LNCaP clone FGC (cell line): ENCODE measurements at places on chromosomes 12 and 14.

- peak; percentile 67 for DNase-seq
These were observed 266.4 kb downstream of the NAV3 start for GRCh38 chr12:78096909-78097597.

DNA sequence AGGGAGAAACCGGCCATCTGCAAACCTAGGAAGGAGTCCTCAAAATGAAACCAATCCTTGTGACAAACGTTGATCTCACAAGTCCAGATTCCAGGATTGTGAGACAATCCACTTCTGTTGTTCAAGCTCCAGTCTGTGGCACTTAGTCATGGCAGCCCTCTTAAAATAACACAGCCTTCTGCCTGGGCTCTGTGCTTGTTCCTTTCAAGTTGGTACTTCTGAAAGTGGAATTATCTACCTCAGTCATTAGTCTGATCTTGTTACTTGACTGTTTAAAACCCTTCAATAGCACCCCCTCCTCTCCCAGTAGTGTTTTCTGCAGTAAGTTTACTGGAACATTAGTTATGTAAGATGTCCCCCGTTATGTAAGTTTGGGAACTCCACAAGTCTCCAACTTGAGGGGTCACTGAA is 111.0 kb upstream of the HIF1A start:
- no peak for DNase-seq

DNA sequence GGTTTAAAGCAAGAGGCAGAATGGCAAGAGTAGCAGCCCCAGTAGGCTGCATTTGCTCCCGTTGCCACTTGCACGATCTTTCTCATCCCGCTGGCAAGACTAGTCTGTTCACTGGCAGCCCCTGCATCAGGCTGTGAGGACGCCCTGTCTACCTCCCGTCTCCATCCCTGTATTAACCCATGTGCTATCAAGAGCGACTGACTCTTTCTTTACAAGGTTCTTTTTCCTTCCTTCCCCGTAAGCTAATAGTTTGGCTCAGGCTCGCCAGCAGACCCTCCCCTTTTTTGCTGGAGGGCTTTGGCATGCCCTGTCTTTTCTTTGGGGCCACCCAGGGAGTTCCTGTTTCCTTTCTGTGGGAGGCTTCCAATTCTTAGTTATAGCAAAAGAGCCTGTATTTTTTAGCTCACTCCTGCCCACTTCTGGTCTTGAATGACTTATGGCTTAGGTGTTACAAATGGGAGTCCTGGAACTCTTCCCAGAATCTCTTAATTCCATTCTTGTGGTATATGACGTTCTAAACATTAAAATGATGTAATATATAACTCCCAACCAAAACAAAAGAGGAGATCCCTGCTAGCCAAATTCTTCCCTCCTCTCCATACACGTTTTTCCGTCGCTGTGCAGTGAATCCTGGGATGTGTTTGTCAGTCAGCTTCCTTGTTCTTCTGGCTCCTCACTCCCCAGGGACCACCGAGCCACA is 149.0 kb downstream of the PRKCH start:
- DNase-seq, result no peak

DNA sequence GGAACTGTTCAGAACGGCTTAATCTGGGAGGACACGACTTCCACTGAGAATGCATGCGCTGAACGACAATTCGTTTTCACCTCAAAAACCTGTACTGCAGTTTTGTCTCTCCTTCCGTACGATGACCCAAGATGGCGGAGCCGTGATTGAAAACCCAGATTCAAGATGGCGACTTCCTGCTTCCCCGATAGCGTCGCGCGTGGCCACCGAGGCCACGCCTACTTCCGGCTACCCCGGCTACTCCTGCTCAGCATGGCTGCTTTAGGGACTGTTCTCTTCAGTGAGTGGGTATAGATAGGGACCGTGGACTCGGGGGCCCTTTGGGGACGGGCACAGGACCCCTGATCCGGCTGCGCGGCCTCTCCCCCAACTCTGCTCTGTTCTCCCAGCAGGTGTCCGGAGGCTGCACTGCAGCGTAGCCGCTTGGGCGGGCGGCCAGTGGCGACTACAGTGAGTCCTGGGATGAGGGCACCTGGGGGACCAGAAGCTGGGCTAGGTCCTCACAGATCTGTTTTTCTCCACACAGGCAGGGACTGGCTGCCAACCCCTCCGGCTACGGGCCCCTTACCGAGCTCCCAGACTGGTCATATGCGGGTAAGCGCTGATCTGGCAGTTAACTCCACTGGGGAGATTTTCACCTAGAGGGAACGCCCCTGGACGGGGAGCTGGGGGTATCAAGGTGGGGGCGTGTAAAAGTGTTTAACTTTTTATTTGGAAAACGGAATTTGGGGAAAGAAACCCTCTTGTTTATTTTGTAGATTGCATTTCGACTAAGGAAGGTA is at the start of gene MRPL52:
MRPL52 (plus strand) TSS at position 227 of the 782 bp plus-strand sequence; CDS start at position 253, 26 bp downstream.
- peak; percentile 58 for DNase-seq

- DNase-seq, result no peak
These were observed 2.6 kb upstream of the ATN1 start for GRCh38 chr12:6925239-6925539.

DNA sequence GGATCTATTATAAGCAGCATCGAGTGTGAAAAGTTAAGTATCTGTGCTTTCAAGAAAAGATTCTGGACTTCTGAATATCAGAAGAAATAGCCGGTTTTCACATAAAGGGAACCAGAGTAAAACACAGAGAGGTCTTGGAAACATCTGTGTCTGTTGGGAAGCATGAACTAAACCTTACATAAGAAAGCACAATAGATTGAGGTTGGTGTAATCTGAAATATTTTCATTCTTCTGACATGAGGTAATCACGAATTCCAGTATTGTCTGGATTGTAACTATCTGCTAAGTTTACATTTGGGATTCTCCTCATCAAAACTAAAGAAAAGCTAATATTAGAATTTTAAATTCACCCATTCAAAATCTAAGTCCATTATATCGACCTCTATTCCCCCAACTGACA is 161.3 kb downstream of the CPNE8 start:
- no peak for DNase-seq

GRCh38 chr14:33908540-33909223 is 42.2 kb downstream of the EGLN3 start:
- no peak for DNase-seq

GRCh38 chr14:50936882-50937281 is 7.4 kb downstream of the PYGL start:
- no peak for DNase-seq

DNA sequence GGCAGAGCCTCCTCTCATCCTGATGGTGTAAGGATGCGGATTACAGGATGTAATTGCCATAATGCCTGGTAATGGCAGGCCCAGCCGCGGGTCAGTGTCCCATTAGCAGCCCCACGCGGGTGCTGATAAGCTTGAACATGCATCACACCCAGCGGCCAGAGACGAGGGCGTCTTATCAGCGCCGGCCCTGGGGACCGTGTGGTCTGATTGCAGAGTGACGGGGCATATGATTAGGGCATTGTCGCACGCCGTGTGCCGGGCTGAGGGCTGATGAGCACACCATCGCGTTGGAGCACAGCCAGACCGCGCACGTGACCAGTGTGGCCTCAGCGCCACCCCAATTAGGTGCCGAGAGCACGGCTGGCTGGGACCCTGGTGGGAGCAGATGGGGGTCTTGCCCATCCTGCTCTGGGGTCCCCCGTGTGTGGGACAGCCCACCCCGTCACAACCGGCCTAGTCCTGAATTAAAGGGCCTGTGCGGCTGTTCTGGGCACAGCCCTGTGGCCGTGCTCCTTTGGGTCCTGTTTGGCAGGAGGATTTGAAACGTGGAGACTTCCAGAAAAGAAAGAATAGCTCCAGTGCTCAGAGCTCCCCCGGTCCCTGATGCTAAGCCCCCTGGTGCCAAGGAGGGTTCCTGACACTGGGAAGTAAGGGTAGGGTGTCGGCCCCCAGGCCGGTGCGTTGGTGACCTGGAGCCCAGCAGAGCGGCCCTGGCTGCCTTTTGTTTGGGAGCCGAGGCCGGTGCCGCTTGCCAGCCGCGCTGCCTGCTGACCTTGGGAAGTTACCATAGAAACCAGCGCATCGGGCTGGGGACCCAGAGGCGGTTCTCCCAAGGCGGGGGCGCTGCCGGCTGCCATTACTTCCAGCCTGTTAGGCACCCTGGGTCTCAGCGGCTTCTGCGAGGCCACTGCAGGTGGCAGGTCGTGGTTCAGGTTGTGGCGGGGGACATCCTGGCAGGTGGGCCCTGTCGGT is 20.7 kb downstream of the KIF26A start:
- no peak for DNase-seq

DNA sequence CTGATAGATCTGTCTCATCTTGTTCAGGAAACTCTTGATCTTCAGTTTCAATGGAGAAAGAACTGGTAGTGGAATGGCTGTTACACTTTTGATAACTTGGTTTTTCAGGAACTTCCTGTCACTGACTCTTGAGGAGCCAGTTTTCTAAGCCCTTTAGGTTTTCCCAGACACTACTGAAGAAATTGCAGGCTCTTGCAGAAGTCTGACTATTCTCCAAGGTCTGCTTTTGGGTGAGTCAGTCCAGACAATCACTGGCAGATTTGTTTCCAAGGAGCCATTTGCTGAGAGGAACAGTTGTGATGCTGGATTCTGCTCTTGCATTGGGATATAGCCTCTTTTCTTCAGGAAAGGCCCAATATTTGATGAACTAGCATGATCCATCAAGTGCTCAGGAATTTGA is 468.0 kb downstream of the FUT8 start:
- DNase-seq, result no peak

DNA sequence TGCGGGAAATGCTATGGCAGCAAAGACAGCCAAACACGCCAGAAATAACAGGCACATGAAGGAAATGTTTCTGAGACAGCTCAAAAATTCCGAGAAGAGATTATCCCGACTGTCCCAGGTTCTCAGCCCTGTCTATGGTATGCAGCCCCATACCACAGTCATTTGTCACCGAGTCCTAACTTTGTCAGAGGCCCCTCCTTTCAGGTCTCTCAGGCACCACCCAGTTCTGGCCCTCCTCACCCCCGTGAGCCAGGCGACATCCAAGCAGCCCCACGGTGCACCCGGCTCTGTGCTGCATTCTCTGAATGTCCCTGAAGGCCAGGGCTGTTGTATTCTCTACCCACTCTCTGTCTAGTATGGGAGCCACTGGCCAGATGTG is 24.0 kb downstream of the SSH1 start:
- no peak for DNase-seq

- no peak for DNase-seq
These were observed 182.6 kb downstream of the SUDS3 start for GRCh38 chr12:118558941-118559340.

- peak; percentile 37 for DNase-seq
These were observed at the start of gene OAS3 for GRCh38 chr12:112937741-112938719. OAS3 (plus strand) TSS chr12:112938474; CDS start chr12:112938531, 57 bp downstream.

- DNase-seq, result peak; percentile 84
These were observed 154.4 kb downstream of the LRIG3 start for GRCh38 chr12:58765653-58766512.

GRCh38 chr14:20413744-20414082 is 412 bp upstream of the TEP1 start:
- DNase-seq, result no peak

GRCh38 chr12:108832730-108833354 is 24.5 kb downstream of the SSH1 start:
- no peak for DNase-seq

GRCh38 chr14:74501135-74501614 is 7.6 kb downstream of the ISCA2 start:
- peak; percentile 56 for DNase-seq

DNA sequence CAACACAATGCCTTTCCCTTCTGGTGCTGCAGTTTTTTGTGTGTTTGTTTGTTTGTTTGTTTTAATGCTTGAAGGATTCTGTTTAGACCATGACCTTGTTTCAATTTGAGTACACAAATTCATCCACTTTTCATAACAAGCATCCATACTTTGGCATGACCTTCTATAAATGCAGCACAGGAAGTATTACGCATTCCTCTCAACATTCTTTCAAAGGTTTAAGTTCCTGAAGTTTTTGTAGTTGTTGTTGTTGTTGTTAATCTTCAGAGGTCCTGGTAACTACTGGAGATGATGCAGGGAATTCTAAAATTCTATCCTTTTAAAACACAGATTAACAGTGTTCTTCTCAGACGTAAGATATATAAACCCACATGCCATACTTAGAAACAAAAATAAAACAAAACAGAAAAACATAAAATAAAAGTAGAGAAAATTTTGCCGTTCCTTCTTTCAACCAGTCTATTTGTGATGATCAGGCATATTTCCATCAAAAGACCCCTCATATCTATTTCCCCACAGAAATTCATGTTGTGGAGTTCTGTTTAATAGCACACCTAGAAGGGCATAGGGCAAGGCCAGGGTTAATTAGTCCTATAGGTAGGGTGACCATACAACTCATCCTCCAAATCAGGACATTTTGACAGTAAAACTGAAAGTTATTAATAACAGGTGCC is 529.9 kb downstream of the NOVA1 start:
- no peak for DNase-seq

DNA sequence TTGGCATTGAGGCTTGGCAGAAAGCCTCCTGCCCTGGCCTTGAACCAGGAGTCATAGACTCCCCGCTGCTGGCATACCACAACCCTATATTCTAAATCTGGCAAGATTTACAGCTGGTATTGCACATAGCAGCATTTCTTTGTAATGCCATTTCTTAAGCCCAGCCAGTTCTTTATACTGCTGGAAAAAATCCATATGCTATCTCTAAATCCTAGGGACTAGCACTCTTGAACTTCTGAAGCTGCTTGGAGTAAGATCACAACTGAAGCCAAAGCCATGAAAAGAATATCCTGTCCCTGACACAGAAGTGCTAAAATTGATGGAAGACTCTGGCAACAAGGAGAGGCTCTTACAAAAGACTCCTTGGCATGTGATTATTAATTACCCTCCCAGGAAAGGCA is 89.3 kb downstream of the KCNC2 start:
- no peak for DNase-seq

GRCh38 chr14:22519877-22520685 is 68.9 kb downstream of the DAD1 start:
- DNase-seq, result no peak

DNA sequence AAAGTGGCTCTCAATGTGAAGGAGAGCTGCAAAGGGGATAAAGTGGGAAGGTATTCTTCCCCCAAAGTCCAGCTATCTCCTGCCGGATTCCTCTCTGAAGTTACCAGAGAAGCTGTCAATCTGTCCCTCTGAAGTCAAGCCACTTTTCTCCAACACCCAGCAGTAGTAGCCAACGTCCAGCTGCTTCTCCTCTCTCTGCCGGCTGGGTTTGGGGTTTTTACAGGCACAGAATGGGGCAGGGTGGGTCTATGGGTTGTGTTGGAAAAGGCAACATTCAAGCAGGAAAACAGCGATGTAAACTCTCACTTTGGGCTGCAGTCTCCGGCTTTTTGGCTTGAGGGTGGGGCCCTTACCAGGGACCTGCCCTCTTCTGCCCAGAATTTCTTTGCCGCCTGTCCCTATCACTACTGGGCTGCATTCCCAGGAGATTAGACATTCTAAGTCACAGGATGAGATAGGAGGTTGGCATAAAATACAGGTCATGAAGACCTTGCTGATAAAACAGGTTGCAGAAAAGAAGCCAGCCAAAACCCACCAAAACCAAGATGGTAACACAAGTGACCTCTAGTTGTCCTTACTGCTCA is 16.3 kb downstream of the CAPZA3 start:
- no peak for DNase-seq

- DNase-seq, result peak; percentile 63
These were observed 3.7 kb upstream of the KRT2 start for GRCh38 chr12:52655720-52656124.

- DNase-seq, result peak; percentile 96
These were observed 38.3 kb upstream of the CATSPERB start for GRCh38 chr14:91770185-91770584.

DNA sequence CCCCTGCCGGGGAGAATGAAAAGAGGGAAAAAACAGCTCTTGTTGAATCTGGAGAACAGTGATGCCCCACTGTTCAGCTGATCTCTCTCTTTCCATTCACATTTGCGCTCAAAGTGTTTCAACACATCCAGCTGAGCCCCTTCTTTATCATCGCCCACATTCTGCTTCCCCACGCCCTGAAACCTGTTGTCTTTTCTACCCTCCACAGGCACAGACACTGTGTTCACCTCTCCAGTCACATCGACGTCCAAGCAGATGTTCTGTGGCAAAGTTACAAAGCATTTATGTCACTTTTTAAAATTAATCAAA is 338.7 kb downstream of the EGLN3 start:
- DNase-seq, result no peak
